Foreskin keratinocyte (primary cell): ENCODE measurements at places on chromosomes 7 and 10. TPM values are rescaled to one million over a fixed set of nuclear protein-coding genes. Genes with fewer than 3 reads are reported as not detected.
A peak's percentile ranks its signal among the peaks of the same experiment; 100 is the strongest.

The MKLN1 gene
- 27.0 and 27.2 TPM in 2 replicates for total RNA-seq

The HMX3 gene
- total RNA-seq, result not detected in 2 replicates

GRCh38 chr10:84608126-84608525 lies 279.7 kb downstream of the CCSER2 start:
- DNase-seq, result no peak

The PIK3AP1 gene
- 0.07 and 0.10 TPM in 2 replicates for total RNA-seq

DNA sequence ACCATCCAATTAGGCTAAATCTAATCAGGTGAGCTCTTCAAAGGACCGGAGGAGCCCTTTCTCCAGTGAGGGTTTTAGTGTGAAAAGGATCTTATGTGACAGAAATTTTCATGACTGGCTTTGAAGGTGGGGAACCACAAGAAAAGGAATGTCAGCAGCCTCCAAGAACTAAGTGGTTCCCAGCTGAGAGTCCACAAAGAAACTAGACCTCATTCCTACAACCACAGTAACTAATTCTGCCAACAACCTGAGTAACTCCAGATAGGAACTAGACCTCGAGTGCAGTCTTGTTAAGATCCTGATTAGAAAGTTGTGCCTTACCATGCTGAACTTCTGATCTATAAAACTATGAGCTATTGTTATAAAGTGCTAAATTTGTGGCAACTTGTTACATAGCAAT lies 51.3 kb downstream of the PCLO start:
- DNase-seq, result no peak

GRCh38 chr10:34437906-34438305 lies 377.2 kb downstream of the PARD3 start:
- DNase-seq, result no peak

DNA sequence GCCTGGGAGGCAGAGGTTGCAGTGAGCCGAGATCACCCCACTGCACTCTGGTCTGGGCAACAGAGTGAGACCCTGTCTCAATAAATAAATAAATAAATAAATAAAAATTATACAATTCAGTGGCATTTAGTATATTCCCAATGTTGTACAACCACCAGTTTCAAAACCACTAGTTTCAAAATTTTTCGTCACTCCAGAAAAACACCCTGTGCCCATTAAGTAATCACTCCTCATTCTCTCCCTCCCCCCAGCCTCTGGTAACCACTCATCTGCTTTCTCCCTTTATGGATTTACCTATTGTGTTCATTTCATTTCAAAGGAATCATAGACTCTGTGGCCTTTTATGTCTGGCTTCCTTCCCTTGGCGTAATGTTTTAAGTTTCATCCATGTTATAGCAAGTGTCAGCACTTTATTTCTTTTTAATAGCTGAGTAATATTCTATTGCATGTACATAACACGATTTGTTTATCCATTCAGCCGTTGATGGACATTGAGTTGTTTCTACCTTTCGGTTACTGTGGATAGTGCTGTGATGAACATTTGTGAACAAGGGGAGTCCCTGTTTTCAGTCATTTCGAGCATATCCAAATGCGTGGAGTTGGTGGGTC lies 29.4 kb upstream of the GOLGA7B start:
- no peak for DNase-seq

DNA sequence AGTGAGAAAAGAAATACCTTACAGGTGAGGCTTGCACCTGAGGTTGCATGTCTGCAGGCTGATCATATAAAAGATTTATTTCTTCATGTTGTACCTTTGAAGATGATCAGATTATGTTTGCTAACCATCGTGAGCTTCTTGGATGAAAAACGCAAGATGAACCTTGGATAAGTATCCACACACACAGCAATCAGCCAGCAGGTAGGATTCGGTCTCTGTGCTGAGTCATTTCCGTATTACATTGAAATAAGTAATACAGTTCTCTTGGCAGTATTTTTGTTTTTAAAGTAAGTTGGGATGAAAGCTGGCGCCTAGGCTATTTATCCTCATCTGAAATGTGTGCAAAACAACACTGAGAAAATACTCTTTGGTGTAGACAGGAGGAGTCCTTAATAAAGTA lies 109.0 kb upstream of the PRKCQ start:
- DNase-seq, result peak; percentile 15
